IPS DF 19.7 (cell line): ENCODE measurements at places on chromosomes 11 and 22.

- DNase-seq = no peak
Observed at GRCh38 chr22:19382240-19382639, 49.3 kb downstream of the HIRA start.

DNA sequence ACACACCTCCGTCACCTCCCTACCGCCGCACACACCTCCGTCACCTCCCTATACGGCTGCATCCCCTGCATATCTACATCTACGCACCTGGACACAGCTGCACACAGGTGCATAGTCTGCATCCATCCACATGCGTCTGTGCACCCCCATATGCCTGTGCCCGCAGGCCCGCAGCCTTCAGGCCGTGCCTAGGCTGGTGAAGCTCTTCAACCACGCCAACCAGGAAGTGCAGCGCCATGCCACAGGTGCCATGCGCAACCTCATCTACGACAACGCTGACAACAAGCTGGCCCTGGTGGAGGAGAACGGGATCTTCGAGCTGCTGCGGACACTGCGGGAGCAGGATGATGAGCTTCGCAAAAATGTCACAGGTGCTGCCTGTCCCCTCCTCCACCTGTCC lies 4.8 kb downstream of the PKP3 start:
- no peak for DNase-seq

DNA sequence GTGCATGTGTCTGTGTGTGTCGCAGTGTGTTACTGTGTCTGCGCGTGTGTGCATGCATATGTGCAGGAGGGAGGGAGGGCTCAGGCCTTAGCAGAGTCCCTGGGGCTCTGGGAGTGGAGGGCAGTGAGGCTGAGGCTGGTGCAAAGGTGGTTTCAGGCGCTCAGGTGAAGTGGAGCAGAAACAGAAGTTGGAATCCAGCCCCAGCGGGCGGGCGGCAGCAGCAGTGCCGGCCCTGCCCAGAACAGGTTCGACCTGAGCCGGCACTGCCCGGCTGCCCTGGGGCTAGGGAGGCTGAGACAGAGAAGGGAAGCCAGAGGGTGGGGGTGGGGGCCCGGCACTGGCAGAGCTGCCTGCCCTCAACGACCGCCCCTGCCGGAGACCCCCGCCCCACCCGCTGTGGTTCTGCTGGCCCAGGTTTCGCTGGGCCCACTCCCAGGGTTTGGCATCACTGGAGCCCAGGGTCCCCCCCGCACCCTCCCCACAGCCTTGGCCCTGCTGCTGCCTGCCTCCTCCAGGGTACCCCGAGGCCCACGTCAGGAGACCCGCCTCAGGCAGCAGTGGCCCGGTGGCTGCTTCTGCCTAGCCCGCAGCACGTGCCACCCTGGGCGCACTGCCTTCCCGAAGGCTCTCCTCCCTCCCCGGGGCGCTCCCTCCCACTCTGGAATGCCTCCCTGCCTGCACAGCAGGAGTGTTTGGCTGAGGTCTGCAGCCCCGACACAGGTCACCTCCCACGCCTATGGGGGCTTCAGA lies 13.3 kb downstream of the ASCL2 start:
- no peak for DNase-seq

DNA sequence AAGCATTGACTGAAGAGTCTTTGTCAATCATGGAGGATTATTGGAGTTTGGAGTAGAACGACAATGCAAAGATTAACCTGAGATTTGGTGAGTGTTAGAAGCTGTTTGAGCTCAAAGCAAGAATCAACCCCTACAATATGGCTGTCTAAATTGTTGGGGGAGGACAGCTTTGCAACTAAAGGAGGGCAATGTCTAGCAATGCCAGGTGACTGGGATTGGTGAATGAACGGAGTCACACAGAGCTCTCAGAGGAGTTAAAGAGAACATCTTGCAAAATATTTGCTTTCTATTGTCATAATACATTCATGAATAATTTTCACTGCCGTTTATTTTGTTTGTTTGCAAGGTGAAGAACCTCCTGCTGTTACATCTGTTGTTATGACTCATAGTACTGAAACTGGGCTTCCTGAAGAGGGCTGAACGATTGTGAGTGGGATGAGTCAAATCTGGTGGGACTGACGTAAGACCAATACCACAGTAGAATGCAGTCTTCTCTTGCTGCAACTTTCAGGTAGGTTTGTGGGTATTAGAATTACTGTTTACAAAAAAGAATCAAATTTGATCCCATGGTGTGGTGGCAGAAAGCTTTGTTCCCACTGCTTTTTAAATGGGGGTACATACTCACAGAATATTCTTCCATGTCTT lies 281.9 kb downstream of the CADM1 start:
- no peak for DNase-seq

GRCh38 chr22:32175683-32176644 lies 16.9 kb upstream of the C22orf42 start:
- DNase-seq = no peak
